ENCODE measurements at places on chromosomes 1 and 21. TPM values are rescaled to one million over a fixed set of nuclear protein-coding genes. Genes with fewer than 3 reads are reported as not detected.

FAM76A gene
- 30.6 TPM for total RNA-seq

DNA sequence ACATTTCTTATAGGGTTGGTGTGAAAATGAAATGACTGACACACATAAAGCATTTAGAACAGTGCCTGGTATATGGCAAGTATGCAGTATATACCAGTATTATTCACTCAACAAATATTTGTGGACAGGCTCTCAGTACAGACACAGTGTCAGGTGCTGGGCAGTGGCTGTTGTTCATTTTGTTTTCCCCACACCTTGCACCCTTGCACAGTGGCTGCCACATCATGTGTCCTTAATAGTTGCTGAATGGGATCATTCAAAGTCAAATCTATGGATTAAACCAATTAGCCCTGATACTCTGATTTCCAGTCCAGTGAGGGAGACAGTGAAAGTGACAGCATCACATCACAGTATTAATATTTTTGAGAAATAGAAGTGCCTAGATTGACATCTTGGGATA lies 2.4 kb downstream of the SLAMF1 start:
- no peak for DNase-seq

GRCh38 chr1:159959451-159959850 lies 5.4 kb upstream of the SLAMF9 start:
- DNase-seq, result no peak

GRCh38 chr1:26684763-26685508 lies 10.9 kb upstream of the ARID1A start:
- DNase-seq, result no peak
